ENCODE measurements at places on chromosomes 2 and 18.

- DNase-seq, result peak; percentile 36
Measured at GRCh38 chr2:219495531-219496122, 3.1 kb upstream of the GMPPA start.

- no peak for DNase-seq
Measured at GRCh38 chr2:207143215-207144172, 22.3 kb downstream of the KLF7 start.

GRCh38 chr2:159129824-159130223, 156.7 kb downstream of the WDSUB1 start:
- DNase-seq, result no peak

GRCh38 chr2:179338681-179339080, 74.0 kb upstream of the SESTD1 start:
- DNase-seq, result no peak

DNA sequence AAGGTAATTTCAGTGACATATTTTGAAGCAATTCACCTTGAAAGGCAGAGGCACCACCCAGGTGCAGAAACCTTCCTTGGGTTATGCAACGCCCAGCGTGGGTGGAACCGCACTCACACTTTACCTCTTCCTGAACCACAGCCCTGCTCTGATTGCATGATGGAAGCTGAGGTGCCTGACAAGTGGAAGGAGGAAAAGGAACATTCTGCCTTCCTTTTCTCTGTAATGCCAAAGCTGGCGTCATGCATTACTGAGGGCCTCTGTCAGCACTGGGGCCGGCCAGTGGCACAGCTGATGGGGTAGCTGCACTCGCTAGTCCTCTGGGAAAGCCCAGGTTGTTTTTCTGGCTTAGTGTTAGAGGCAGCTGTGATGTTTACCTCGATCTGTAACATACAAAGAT, 266.5 kb downstream of the NEDD4L start:
- DNase-seq, result no peak

GRCh38 chr2:191056228-191056627, 42.3 kb upstream of the STAT1 start:
- DNase-seq, result no peak

DNA sequence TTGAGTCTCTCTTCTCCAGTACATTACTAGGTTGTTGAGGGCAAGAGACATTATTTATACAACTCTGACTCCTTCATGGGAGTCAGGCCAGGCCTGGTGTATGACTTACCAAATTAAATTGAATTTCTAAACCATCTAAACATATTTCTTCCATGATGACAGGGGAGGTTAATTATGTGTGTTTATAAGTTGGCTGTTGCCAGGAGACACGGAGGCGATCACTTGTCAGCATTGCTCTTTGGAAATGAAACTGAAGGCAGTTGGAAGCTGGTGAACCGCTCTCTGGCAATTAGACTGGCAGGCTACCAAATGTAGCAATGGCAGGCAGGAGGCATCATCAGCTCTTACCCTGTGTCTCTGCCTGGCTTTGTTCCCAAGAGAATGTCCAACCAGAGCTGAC, 241.4 kb downstream of the KCNS3 start:
- DNase-seq, result peak; percentile 94

DNA sequence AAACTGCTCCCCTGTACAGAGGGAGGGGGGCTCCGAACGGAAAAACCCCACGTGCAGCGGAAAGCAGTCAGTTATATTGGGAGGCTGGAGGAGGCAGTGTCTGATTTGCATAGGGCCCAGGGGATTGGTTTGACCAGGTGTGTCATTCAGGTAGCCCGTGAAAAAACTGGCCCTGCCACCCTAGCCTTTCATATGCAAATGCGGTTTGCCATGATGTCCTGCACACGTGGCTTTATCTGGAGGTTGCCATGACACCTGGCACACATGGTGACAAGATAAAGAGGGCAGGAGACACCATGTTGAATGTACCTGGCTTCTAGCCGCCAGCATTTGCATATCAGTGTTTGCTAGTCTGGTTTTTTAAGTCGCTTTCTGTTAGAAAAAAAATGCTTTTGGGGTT, 20.5 kb downstream of the SLC25A52 start:
- no peak for DNase-seq

DNA sequence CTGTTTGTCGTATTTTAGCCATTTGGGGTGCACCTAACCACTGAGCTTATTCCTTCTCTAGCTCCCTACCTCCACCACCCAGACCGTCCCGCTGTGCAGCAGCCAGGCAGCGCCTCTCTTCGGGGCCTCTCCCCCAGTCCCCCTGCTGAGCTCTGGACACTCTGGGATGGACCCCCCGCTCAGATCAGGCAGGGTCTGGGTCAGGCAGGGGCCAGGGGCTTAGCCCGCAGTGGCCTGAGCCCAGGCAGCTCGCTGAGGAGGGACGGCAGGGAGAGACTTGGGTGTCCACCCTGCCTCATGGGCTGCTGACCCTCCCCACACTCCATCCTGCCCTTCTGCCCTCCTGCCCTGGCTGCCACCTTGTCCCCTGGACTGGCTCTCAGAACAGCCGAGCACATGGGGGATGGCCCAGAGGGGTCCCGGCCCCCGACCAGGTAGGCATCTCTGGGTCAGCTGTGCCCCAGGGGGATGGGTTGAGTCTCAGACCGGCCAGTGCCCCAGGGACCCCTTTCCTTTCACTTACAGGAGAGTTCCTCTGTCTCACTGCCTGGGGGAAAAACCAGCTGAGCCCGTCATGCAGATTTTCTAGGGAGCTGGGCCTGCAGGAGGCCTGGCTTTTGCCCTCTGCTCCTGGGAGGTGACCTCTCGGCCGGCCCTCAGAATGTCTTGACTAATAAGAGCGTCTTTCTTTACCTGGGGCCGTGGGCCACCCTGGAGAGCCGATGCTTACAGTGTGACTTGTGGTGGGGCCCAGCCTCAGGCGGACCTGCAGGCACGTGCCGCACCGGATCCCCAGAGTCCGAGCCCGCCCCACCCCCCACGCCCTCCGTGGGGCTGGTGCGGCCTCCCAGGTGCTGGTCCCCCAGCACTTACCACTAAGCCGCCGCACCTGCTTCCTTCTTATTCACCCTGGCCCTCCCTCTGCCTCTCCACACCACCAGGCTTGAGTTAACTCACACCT, 22.8 kb upstream of the PXDN start:
- no peak for DNase-seq

DNA sequence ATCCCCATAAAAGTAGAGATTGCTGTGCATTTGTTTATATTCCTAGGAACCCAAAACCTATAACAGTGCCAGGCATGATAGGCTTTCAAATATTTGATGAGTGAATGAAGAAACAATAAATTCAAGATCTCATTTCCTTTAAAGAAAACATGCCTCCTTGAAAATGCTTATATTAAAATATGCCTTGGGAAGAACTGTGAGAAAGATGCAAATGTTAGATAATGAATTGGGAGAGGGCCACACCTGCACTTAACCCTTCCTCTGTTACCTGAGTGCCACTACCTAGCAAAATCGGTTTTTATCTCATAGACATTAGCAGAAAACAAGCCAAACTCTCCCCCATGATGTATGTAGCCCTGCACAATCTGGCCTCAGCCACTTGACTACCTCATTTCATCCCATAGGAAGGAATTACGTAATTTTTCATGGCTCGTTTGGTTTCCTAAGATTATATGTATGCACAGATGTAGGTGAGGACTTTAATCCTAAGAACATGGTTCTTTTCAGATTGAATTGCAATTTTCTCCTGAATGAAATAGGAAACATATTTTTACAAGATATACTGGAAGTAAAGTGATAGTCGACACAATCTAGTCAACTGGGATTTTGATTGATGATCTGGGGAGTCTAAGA, 25.2 kb downstream of the GULP1 start:
- DNase-seq, result no peak

DNA sequence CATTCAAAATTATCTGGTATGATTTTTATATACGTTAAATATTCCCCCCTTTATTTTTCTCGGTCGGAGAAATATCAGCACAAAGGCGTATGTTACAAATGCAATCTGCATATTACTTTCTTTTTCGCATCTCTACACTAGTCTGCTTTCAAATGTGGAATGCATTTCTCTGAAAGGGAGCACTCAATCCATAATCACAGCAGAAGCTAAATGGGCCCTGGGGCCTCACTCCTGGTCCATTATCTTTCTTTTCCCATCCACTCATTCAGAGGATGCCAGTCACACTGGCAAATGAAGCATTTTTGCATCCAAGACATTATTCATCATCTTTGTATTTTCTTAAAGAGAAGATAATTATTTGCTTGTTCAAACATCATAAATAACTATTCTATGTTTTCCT, 295.2 kb upstream of the LRP1B start:
- no peak for DNase-seq

DNA sequence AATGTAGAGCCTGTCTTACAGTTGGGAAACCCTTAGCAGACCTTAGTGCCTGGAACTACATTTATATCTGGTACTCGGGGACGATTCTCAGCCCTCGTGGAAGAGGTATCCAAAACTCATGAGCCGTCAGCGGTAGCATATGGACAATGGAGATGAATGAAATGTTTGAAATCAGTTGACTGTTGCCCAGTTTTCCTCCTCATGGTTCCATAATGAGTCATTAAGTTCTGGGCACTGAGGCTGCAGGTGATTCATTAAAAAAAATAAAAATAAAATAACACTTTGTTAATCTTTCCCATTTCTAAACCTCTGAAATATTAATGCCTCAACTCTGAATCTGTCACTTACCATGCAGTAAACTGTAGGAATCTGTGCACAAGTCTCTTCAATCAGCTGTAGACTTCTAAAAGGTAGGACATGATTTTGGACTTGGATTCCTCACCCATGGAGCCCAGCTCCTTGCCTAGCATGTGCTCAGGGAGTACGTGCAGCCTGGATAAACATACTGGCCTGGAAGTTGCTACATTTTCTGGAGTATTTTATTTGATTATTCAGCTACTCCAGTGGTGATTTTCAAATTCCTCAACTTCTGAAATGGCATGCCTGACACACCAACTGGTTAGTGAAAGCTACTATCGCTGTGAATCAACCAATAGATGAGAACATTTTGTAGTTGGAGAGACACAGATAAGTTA, 979.2 kb downstream of the CNTNAP5 start:
- DNase-seq, result no peak

DNA sequence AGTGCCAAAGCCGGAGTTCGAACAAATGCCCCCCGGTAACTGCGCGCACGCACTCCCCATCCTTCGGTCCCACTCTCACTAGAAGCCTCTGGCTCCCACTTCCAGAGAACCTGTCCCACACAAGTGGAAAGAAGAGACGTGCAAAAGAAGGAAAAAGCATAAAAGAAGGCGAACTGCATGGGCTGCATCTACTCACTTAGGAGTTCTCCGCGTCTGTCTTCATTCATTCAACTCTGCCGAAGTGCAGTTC, 312 bp downstream of the NR4A2 start:
- no peak for DNase-seq

DNA sequence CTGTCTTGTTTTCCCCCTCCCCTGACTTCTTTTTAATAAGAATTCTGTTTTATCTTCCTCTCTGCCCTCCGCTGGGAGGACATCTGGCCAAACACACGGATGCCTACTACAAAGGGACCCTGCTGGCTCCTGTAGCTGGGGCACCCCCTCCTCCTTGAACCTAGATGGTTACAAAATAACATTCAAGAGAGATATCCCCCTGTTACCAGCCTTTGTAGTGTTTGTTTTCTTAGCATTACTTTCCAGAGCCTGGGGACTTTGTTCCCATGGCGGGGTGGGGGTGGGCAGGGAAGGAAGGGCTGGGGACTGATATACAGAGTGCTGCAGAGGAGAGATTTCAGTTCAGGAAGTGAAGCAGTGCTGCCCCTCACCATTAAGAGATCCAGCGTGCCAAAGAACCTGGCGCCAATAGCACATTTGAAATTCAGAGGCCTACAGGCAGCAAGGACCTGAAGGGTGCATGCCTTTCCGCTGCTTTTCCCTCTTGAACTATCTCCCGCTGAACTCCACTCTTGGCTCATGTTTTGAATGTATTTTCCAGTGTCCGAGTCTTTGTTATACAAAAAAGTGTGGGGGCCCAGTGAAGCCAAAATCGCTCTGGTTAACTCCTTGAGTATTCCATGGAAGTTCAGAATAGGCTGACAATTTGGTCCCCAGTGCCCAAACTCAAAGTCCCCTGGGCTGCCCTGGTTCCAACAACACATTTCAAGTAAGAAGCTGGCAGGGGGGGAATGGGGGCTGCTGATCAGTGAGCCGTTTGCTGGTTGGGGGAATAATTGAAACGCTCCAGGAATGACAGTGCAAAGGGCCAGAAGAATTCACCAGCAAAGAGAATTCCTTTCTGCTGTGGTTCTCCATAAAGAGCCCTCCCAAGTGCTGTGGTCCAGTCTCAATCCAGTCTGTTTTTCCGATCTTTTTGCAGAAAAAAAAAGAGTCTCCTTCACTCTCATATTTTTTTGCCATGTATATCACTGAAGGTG, 94.8 kb upstream of the THOC1 start:
- DNase-seq, result no peak

GRCh38 chr2:230643576-230644291, 68.9 kb upstream of the CAB39 start:
- DNase-seq, result no peak
